ENCODE measurements at places on chromosomes 13 and 19. TPM values are rescaled to one million over a fixed set of nuclear protein-coding genes. Genes with fewer than 3 reads are reported as not detected.

The SYCN gene
- total RNA-seq, result not detected

The KLHL1 gene
- not detected for total RNA-seq

The CPB2 gene
- total RNA-seq, result not detected

The PTH2 gene
- total RNA-seq, result not detected

The SGCG gene
- not detected for total RNA-seq

The WDR88 gene
- not detected for total RNA-seq

The ACP5 gene
- total RNA-seq, result 18.9 TPM

The CCNA1 gene
- not detected for total RNA-seq

The FFAR2 gene
- total RNA-seq, result not detected

The SIGLEC10 gene
- not detected for total RNA-seq

The FGF22 gene
- not detected for total RNA-seq

The ZFP30 gene
- total RNA-seq, result 13.5 TPM
